ENCODE measurements at places on chromosomes 5 and 9.

DNA sequence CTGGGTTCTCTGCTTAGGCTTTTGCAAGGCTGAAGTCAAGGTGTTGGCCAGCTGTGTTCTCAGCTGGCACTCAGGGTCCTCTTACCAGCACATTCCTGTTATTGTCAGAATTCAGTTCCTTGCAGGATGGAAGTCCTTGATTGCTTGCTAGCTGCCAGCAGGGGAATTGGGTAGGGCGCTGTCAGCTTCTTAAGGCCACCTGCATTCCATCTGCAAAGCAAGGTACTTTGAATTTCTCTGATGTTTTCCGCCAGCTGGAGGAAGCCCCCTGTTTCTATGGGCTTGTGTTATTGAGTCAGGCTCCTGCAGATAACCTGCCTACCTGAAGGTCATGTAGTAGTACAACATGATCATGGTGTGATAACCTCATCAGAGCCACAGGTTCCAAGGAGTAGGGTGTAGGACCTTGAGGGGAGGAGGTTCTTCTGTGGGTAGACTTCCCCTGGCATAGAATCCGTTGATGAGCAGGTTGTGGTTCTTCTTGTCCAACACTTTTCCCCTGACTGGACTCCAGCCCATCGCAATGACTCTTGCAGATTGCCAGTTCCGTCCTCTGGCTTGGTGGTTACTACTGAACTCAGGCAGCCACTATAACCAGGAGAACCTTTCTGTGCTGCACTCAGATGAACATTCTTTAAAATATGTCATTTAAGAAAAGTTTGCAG is 6.8 kb downstream of the TENT4A start:
- DNase-seq, result no peak

- no peak for DNase-seq
Observed at GRCh38 chr9:121199921-121200320, 1.7 kb downstream of the RAB14 start.

DNA sequence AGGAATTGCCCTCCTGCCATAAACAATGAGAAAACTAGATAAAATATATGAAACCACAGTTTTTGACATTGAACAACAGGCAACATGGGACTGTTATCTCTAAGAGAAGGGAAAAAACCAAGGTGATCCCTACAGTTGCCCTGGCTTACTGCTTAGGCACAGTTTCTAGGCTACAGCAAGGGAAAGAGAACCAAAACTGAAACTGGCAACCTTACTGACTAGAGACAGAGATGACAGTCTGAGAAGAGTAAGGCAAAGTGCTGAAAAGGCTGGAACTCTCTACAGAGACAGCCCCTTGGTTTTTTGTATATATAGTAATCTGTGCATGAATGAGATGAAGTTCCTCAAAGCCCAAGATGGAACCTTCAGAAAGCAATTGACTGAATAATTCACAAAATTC is 36.2 kb upstream of the REEP2 start:
- no peak for DNase-seq

DNA sequence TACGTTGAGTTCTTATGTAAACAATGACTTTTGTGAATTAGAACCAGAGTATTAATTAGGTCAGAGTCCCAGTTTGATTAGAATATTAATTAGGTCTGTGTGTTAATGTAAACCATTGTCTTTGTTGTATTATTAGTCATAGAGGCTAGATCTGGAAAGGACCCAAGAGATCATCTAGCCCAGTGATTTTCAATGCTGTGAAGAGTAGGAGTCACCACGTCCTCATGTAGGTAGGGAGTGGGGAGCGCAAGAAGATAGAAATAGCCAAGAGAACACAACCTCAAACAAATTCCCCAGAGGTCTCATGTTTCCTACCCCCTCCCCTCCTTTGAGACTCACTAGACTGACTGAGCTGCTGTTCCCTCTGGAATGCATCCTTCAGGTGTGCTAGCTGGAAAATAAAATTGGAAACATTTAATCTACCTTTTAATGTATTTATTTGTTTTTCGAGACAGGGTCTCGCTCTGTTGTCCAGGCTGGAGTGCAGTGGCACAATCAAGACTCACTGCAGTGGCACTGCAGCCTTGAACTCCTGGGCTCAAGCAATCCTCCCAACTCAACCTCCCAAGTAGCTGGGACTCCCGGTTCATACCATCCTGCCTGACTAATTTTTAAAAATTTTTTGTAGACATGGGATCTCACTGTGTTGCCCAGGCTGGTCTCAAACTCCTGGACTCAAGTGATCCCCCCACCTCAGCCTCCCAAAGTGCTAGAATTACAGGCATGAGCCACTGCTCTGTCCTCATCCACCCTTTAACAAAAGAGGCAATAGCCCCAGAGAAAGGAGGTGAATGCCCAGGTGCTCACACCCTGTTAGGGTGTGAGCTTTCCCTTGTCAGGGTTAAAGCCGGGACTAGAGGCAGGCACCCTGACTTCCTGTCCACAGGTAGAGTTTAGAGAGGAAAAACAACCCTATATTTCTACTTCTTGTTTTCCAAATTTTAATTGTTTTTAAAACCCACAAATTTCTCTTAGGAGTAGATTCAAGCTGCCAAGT is 92.9 kb downstream of the INIP start:
- no peak for DNase-seq

DNA sequence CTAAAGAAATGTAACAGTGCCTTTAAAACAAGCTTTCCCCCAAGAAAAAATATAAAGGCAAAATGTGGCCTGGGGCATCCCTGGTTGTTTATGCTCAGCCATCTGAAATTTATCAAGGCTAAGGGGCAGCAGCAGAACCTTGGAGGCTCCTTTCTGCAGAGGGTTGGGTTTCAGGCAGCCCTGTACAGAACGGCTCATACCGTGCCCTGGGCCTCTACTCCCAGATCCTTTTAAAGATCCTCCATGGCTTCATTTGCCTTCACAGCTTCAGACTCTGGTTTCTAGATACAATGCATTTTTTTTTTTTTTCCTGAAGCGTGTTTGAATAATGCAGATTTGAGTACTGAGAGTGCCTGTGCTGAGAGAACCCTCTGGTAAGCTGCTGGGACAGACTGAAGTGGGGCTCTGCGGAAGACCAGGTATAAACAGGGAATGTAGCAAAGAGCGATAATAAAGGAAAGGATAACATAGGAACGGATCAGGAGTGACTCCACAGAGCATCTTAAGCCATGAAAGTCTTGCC is 172.7 kb downstream of the DIRAS2 start:
- no peak for DNase-seq

DNA sequence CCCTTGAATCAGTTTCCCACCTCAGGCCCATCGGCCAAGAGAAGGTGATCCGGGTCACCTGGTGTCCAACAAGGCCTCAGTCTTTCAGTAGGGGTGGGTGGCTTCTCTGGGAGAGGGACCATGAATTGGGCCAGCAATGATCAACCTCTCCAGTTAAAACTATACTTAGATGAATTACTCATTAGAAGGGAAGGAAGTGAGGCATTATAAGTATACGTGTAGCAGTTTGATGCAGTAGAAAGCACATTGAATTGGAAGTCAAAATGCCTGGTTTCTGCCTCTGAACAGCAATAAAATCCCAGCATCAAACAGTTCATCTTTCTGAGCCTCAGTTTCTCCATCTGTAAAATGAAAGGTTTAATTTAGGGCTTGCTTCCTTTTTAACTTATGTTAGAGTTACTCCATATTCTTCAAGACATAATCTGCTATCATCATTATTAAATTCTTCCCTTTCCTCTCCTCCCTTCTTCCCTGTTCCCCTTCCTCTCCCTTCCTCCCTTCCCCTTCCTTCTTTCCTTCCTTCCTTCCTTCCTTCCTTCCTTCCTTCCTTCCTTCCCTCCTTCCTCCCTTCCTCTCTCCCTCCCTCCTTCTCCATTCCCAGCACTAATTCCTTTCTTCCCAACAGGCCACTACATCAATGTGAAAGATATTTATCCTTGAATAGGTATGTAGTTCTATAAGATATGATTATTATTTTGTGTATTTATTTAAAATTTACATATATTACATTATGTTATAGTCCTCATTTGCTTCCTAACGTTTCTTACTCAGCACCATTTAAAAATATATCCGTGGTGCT is 18.6 kb upstream of the TMEM174 start:
- DNase-seq, result no peak

DNA sequence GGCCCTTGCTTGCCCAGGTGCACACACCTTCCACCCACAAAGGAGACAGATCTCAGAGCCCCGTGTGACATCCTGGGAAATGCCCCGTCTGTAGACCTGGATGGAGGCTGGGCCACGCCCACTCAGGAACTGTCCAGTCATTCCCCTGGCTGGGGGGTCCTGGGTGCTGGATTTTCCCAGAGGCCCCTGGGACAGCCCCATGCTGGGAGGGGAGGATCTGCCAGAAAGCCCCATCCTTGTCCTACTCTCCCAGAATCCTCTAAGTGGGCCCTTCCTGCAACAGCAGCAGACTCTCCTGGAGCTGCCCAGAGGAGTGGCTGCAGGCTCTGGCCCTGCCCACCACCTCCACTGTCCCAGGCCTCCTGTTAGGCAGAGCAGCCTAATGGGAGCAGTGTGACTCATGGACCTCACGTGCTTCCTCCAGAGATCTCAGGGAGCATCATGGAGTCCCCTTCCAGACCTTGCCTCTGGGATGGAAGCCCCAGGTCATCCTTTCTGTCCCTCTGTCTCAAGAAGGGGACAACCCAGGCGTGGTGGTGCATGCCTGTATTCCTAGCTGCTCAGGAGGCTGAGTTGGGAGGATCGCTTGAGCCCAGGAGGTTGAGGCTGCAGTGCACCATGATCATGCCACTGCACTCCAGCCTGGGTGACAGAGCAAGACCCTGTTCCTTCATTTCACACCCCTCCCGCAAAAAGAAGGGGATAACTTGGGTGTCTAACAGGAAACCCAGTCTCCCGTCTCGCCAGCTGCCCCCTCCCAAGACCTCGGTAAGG is 51.7 kb downstream of the JADE2 start:
- no peak for DNase-seq

GRCh38 chr9:94825611-94825958 is 99.1 kb downstream of the AOPEP start:
- DNase-seq, result no peak

DNA sequence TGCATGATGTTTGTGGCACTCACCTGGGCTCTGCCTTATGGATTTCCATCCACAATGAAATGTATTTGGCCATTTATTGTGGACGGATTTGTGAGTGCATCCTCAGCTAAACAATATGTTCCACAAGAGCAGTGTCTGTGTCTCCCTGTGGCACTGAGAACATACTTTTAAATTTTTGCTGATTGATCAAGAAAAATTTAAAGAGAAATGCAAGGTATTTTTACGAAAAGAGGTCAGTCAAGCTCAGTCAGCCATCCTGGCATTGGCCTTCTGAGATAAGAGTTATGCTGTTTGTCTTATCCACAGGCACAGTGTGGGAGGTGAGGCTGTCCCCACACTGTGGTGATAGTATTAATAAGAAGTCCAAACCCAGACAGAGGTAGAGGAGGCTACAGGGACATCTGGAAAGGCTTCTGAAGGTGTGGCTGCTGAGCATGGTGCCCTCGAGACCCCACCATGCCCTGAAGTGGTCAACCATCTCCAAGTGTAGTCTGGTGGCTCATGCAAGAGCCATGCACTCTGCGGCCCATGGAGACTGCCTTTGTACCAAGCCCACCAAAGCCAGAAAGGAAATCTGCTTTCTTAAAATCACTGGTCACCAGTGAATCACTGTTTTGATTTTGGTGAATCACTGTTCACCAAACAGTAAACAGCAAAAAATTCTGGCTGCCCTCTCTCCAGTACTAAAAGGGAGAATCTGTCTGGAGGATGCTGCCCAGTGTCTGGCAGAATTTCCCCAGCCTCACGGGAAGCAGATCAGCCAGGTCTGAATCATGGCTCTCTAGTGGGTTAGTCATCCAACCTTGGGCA is 28.8 kb downstream of the SPOCK1 start:
- no peak for DNase-seq

DNA sequence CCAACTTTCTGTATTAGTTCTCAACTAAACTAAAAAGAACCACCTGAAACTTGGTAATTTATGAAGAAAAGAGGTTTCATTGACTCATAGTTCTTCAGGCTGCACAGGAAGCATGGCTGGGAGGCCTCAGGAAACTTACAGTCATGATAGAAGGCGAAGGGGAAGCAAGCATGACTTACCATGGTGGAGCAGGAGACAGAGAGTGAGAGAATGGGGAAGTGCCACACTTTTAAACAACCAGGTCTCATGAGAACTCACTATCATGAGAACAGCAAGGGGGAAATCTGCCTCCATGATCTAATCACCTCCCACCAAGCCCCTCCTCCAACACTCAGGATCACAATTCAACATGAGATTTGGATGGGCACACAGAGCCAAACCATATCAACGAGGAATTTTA is 123.5 kb downstream of the DEPDC1B start:
- no peak for DNase-seq

- DNase-seq, result no peak
Observed at GRCh38 chr5:137894586-137894985, 5.3 kb downstream of the PKD2L2 start.

GRCh38 chr5:151143645-151144044 is 13.9 kb downstream of the ANXA6 start:
- DNase-seq, result no peak

GRCh38 chr5:106521701-106522100 is 1149.0 kb downstream of the EFNA5 start:
- DNase-seq, result no peak

DNA sequence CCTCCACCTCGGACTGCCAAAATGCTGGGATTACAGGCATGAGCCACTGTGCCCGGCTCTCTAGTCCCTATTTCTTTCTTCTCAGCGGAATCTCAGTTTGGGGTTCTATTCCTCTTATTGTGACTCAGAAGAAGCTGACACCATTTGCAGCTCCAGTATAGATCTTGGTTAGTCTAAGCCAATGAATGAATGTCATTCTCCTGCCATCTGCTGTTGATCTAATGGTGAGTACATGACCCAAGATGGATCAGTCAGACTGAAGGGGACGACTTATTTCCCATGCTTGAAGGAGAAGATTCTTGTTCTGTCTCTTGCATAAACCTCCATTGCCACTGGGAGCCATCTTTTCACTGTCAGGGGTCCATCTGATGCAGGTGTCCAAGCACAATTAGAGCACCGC is 76.0 kb upstream of the KLF9 start:
- no peak for DNase-seq

GRCh38 chr9:5111696-5112095 is 73.7 kb downstream of the INSL6 start:
- no peak for DNase-seq

Data from stimulated activated CD4-positive, alpha-beta T cell treated with anti-CD3 and anti-CD28 coated beads, Interleukin-1b, Interleukin-23, amount 100 ng/mL, for 1 hour (primary cell).